ENCODE measurements at places on chromosomes 16 and 17. TPM values are rescaled to one million over a fixed set of nuclear protein-coding genes. Genes with fewer than 3 reads are reported as not detected.

- DNase-seq: no peak
Measured at GRCh38 chr16:85168732-85169256, 56.5 kb upstream of the CIBAR2 start.

DNA sequence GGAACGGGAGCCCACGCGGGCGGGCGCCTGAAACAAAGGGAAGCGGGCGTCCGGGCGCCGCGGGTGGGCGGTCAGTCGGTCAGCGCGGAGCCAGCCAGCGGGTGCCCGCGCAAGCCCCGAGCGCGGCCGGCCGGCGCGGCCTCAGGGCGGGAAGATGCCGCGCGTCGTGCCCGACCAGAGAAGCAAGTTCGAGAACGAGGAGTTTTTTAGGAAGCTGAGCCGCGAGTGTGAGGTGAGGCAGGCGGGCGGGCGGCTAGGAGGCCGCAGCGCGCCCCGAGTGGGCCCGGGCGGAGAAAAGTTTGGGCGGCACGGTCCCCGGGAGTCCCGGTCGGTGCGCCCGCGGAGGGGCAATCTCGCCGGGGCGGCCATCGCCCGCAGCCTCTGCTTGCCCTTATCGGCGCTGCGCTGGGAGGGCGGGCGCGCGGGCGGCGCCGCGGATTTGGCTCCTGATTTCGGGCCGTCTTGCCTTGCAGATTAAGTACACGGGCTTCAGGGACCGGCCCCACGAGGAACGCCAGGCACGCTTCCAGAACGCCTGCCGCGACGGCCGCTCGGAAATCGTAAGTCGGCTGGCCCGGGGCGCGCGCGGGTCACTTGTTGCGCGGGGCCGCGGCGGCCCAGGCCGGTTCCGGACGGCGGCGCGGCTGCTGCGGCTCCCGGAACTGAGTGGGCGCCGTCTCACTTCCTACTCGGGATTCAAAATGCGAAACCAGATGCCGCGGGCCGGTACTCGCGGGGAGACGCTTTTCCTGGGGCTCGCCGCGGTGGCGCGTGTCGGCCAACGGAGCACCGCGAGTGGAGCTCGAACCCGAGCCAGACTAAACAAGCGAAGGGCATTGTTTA is 526 bp downstream of the CBFB start:
- DNase-seq: no peak

GRCh38 chr16:51236583-51236982 is 85.5 kb upstream of the SALL1 start:
- no peak for DNase-seq

- peak; percentile 91 for DNase-seq
Measured at GRCh38 chr17:7579001-7579833, at the start of gene CD68. Gene CD68 (plus strand): TSS chr17:7579638. CDS start chr17:7579678, 40 bp downstream.

- no peak for DNase-seq
Measured at GRCh38 chr16:20830372-20830771, 24.0 kb downstream of the REXO5 start.

DNA sequence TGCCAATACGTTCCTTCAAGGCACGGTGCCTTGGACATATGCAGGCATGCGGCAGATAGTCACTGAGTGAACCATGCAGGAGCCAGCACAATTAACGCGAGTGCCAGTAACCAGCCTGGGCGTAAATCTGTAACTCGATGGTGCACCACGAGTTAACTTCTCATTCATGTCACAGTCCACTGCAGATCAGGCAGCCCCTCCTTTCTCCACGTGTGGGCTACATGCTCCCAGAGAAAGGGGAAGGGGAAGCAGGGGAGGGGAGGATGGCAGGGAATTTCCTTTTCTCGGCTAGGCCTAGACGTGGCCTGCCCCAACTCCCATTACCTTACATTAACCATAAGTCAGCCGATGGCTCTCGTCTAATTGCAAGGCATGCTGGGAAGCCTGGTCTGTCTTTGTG is 287.9 kb downstream of the CPPED1 start:
- no peak for DNase-seq

GRCh38 chr17:62800585-62800984 is 7.5 kb downstream of the MARCHF10 start:
- DNase-seq: no peak

DNA sequence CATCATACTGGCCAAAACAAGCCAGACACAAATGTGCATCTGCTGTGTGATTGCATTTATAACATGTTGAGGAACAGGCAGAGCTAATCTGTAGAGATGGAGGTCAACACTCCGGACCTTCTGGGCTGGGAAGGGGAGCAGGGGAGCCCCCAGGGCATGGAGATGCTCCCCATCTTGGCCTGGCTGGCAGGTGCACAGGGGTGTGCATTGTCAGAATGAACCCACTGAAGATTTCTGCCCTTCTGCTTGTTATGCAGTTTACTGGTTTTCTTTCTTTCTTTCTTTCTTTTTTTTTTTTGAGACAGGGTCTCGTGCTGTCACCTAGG is 146.9 kb downstream of the CMIP start:
- DNase-seq: no peak

DNA sequence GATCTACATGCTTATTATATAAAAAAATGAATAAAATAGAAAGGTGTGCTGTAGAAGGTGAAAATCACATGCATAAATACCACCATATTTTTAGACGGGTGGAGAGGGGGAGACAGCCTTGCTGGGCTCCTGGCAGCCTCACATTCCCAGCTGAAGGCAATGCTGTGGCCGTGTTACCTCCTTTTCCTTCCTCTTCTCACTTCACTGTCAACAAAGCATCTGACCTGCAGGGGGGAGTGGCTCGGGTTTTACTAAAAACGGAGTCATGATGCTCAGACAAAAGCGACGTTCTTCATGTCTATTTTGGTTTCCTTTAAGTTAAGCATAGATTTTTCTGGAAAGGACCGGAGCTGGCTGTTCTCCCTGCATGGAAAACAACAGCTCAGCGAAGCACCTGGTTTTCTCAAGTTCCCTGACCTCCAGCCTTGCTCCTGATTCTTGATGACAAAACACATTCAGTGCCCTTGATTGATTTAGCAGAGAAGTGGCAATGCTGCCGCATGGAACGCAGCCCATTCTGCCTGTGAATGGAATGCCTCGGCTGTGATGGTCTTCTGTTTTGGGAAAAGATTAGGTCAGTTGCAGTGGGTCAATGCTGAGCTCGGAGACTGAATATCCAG is 5.5 kb upstream of the RPTOR start:
- no peak for DNase-seq

DNA sequence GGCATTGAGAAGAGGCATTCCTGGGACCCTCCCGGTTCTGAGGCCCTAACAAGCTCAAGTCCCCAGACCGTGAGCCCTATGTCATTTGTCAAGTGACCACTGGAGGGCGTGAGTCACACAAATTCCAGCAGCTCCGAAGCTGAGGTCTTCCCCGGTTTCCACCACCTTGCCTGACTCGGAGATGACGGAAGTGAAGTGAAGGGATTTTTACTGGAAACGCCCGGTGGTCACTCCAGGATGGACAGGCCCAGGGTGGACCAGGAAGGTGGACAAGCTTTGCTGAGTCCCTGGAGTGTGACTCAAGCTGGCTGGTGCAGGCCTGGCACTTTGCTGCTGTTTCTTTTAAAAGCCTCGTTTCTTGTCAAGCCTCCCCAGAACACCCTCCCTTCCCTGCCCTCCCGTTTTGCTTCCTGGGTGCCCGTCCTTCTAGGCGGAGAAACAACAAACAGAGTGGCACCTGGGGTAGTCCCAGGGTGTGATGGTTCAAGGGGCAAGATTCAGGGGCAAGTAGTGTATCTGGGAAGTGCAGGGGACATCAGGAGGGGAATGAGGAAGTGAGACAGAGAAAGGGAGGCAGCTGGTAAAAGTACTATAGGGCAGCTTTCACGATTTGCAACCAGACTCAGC is 5.3 kb upstream of the NOS2 start:
- peak; percentile 87 for DNase-seq

GRCh38 chr17:17518014-17518413 is 21.8 kb upstream of the RASD1 start:
- DNase-seq: no peak

- DNase-seq: no peak
Measured at GRCh38 chr16:88384222-88385111, 1.7 kb downstream of the ZNF469 start.

GRCh38 chr17:66789961-66790437 is 44.9 kb upstream of the CACNG5 start:
- DNase-seq: no peak

PARD6A gene
- total RNA-seq: 2.3 TPM

MYO15A gene
- 0.26 TPM for total RNA-seq

DNASE1L2 gene
- 0.26 TPM for total RNA-seq

SLC7A6 gene
- 15.2 TPM for total RNA-seq

TPPP3 gene
- under 0.01 TPM for total RNA-seq

OR1F1 gene
- total RNA-seq: not detected

ADAM11 gene
- 0.38 TPM for total RNA-seq

TNFRSF13B gene
- not detected for total RNA-seq

IGFALS gene
- not detected for total RNA-seq
